ENCODE measurements at places on chromosomes 3 and 15.
A peak's percentile ranks its signal among the peaks of the same experiment; 100 is the strongest.

DNA sequence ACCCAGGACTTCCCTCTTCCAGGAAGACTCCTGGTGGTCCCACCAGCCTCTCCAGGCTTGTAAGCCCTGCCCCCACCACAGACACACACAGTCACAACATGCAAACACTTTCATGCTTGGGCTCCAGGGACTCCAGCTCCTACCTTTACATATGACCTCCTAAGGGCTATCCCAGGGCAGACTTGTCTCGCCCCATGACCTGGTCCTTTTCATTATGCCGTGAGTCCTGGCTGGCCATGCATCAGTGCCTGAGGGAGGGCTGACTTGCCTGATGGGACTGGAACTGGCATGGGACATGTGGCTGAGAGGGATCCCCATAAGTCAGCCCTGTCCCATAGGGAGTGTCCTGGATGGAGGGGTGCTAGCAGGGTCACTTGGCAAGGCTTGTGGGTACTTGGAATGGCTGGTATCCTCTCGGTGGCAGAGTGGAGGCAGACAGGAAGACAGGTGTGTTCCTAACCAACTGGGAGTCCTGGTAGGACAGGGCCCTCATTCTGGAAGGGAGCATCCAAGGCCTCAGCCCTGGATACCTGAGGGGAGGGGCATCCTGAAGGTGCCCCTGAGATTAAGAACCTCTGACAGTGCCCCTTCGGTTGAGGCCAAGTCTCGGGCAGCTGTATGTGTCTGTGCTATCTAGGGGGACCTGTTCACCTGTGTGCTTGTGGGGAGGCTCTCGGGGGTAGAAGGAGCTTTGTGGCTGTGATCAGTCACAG lies 540 bp upstream of the HHATL start:
- no peak for ATAC-seq

- no peak for ATAC-seq
These were observed 61.8 kb downstream of the FGD5 start for GRCh38 chr3:14880447-14881106.

GRCh38 chr3:176692199-176692965 lies 504.9 kb downstream of the TBL1XR1 start:
- ATAC-seq, result no peak

DNA sequence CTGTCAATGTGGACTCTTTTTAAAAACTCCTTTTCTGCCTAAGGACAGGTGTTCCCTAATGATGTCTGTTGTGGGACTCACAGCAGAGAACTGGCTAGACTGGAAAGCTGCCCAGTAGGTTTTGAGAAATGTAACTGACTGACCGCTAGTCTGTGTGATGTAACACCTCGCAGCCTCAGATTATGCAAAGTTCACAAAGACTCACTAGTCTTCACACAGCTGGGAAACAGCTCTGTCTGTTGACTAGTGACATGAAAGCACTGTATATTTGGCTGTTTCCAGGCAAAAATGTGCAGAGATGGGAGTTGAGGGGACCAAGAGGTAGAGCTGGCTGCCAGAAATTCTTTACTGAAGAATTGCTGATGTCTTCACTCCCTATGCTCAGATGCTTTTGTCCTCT lies 10.3 kb downstream of the PDZRN3 start:
- ATAC-seq, result peak; percentile 20

DNA sequence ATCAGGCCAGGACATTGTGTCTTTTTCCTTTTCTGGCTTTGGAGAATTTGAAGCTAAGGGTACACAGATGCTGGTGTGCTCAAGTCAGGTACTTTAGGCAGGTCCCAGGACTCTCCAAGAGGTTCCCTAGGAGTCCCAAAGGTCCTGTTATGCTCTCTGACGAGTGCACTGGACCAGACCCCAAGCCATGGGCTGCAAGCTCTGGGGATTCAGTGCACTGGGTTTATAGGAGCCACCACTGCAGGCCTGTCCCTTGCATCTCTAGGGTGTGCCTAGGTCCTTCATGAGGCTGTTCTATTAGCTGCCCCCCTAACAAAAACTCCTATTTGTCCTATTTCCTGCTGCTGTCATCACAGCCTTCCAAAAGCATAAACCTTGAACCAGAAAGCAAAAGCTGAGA lies 31.9 kb upstream of the BFSP2 start:
- ATAC-seq, result no peak

DNA sequence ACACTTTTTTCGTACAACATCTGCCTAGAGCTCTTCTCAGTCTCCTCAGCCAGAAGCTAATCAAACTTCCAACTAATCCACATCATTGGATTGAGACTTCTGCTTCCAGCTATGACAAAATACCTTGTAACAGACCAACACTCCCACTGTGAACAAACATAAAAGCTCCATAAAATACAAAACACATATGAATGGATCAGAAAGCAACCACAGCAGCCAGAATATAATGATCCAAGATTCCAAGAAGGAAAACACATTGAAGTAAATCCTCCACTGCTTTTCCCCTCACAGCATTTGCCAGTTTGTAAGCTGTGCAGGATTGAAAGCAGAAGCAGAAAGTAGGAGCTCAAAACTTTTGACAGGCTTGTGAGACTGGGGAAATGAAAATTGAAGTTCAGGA lies 863.2 kb downstream of the TUSC7 start:
- no peak for ATAC-seq

GRCh38 chr3:27659279-27660021 lies 62.7 kb downstream of the EOMES start:
- peak; percentile 97 for ATAC-seq

GRCh38 chr15:85865070-85865684 lies 70.5 kb upstream of the KLHL25 start:
- ATAC-seq, result peak; percentile 98

- ATAC-seq, result no peak
These were observed 67.1 kb downstream of the CEMIP start for GRCh38 chr15:80846031-80846815.

GRCh38 chr3:12158387-12159226 lies at the start of gene TIMP4:
TSS of gene TIMP4 (minus strand) at chr3:12158912. CDS start at chr3:12158840, 72 bp downstream.
- ATAC-seq, result no peak

DNA sequence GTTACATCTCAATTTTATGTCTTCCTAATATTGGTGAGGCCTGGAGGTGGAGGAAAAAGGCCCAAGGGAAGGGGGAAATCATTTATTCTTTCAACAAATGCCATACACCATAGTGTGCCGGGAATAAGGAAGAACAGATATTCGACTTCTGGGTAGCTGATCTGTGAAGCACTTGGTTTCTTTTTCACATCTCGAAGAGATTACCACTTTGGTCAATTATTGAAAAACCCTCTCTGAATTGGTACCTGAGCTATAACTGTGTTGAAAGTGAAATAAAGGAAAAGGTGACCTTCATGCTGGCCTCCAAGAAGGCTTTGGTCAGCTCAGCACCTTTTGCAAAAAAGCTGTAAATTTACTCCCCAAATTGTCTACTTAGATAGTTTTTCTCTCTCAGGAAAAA lies 14.2 kb upstream of the MB21D2 start:
- ATAC-seq, result no peak

- ATAC-seq, result peak; percentile 12
These were observed 687 bp downstream of the GPR176 start for GRCh38 chr15:39919411-39919747.

DNA sequence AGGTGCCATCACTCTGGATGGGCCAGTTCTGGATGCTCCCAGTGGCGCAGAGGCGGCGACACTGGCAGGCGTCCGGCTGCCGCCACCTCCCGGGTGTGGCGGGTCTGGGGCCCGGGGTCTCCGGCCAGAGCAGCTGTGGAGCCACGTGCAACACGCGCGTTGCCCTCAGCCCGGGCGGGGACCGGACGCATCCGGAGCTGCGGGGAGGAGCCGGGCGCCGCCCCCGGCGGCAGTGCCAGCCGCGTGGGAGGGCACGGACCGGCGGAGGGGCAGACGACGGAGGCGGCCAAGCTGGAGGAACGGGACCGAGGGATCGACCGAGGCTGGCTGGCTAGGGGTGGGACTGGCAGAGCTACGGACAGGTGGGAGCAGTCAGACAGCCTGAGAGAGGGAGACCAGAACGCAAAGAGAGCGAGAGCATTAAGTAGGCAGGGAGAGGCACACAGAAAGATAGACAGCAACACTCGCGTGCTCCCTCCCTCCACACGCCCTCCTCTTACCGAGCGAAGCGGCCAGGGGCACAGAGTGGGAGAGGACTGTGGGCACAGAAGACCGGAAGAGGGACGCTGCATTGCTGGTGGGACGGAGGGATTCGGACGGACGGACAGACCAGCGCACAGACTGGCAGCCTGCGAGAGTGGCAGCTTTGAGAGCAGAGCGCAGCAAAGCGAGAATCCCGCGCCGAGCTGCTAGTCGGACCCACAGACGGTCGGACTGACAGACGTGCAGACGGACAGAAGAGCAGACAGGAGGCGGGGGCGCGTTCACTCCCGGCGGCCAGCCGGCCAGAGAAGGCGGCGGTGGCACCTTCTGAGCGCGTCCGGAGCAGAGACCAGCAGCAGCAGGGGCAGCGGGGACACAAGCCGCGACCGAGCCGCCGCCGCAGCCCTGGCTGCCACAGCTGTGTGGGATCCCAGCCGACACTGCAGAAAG lies at the start of gene ARPP21:
Gene ARPP21, plus strand, starts transcription at position 272 of the 933 bp plus-strand sequence. CDS start 42,227 bp downstream, outside the sequence.
- peak; percentile 83 for ATAC-seq

- ATAC-seq, result no peak
These were observed 342.6 kb downstream of the NSUN3 start for GRCh38 chr3:94405258-94406035.

GRCh38 chr15:66128116-66128680 lies 125.4 kb downstream of the MEGF11 start:
- ATAC-seq, result no peak

DNA sequence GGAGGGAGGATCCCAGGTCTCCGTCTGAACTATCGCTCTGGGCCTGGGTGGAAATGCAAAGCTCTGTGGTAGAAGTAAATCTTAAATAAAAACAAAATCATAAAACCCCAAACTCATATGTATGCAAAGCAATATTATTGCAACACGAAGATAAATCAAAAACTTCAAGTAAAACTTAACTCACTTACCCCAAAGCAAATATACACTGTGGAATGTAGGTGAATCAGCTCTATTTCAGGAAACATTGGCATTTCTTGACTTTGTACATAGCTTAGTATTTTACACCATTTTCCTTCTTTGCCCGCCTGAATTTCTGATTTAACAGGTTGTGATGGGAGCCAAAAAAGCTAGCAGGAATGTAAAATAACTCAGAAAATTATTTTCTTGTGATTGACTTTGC lies 126.2 kb downstream of the TPRG1 start:
- no peak for ATAC-seq

DNA sequence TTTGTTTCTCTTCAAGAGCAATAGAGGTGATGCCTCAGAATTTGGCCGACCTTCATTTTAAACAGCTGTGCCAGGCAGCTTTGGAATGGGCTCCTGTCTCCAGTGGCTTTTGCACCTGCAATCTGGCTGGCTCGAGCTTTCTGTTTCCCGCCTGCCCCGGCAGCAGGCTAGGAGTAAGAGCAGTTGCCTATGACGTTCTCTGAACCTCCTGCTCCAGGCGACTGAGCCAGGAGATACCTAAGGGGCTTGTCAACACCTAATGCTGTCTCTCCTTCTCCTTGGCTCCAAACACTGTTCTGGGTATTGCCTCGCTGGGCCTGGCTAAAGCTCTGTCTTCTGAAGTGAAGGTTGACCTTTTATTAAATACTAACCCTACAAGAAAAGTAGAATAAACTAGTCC lies 229.9 kb downstream of the LRRN1 start:
- ATAC-seq, result no peak

- ATAC-seq, result peak; percentile 87
These were observed 27.3 kb downstream of the DUT start for GRCh38 chr15:48358229-48359152.

DNA sequence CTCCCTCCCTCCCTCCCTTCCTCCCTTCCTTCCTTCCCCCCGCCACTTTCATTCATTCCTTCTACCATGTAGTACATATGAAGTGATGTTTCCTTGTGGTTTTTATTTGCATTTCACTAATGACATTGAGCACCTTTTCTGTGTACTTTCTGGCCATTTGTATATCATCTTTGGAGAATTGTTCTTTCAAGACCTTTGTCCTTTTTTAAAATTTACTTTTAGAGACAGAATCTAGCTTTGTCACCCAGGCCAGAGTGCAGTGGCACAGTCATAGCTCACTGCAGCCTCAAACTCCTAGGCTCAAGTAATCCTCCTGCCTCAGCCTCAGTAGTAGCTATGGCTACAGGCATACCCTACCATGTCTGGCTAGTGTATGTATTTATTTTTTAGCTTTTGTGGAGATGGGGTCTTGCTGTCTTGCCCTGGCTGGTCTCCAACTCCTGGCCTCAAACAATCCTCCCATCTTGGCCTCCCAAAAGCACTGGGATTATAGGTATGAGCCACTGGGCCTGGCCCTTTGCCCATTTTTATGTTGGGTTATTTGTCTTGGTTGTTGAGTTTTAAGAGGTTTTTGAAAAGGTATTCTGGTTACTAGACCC lies 42.0 kb upstream of the CTDSPL2 start:
- peak; percentile 41 for ATAC-seq

- no peak for ATAC-seq
These were observed 14.4 kb downstream of the CCDC32 start for GRCh38 chr15:40550341-40551037.

DNA sequence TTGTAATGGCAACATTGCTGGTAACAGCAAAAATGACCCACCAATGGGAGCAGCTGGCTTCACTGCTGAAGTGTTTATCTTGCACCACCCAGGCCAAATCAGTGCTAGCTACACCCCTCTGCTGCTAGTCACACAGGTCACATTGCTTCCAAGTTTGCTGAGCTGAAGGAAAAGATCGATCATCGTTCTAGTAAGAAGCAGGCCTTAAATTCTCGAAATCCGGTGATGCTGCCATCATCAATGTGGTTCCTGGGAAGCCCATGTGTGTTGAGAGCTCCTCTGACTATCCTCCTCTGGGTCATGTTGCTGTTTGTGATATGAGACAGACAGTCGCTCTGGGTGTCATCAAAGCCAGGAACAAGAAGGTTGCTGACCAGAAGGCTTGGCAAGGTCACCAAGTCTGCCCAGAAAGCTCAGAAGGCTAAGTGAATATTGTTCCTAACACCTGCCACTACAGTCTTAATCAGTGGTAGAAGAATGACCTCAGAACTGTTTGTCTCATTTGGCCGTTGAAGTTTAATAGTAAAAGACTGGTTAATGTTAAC lies 21.2 kb downstream of the TM4SF4 start:
- no peak for ATAC-seq

DNA sequence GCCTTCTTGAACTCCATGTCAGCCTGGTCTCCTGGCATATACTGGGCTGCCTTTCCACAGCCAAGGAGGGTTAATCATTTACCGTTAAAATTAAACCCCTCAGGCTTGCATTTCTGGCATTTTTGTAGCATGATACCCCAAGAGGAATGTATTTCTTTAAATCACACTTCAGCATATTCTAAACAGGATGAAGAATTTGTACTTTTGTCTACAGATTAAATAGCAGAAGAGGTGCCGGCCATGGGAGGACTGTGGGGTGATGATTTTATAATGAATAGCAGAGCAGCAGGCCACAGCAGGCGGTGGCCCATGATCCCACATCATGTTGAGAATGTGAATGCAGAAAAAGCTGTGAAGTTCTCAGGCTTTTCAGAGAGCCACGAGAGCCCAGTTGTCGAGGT lies 90.2 kb downstream of the ARNT2 start:
- ATAC-seq, result peak; percentile 72

DNA sequence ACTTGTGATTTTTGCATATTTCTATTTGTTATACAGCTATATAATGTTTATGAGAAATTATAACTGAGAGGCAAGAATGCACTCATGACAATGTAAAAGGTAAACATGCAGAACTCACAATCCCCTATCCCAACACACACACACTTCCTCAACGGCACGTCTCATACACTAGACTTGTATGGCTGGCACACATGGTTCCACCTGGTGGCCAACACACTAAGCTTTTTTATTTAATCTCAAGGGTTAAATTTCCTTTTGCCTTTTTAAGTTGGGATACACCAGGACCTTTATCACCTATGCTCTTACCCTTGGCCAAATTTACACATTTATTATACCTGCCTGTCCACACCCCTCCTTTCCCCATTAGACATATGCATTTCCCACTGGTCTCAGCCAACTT lies 88.6 kb upstream of the PSMD6 start:
- ATAC-seq, result no peak
